Urothelium cell line (cell line): ENCODE measurements at places on chromosomes 6 and 20.

- no peak for DNase-seq
Observed at GRCh38 chr6:112049026-112049799, 4.7 kb upstream of the CCN6 start.

GRCh38 chr6:37539171-37540028 is 39.7 kb upstream of the CCDC167 start:
- no peak for DNase-seq

DNA sequence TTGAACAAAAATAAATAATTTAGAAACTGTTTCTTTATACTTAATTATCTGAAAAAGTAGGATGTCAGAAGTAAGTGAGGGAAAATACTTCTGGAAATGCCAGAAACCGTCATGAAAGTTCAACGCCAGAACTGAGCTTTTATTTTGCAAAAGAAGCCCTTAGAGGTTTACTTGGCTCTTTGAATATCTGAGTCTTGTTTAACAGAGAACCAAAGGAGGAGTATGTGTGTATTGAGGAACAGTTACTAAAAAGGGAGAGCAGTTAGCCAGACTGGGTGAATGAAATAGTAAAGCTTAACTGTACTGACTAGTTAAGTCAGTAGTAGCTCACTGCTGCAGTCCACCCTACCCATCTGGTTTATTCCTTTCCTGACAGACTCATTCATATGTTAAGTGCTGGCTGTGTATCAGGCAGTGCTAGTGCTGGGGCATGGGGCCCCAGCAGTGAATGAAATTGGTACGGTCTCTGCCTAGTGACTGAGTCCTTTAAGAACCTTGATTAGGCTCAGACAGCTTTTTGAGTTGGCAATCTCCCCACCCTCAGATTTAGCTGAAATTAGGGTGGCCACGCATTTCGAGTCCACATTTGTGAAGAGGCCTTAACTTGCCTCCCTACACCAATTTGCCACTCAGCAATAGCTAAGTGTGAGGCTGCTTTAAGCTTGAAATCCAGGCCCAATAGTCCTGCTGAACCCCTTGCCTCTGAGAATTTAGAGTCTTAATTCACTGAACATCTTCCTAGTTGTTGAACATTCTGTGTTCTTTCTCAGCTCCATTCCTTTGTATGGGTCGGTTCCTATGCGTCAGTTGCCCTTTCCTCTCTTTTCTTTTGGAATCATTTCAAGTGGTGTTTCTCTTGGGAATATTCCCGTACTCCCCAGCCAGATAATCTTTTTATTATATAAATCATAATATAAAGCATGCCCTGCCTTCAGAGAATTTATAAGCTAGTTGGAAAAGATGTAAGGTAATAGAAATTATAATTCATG is 20.2 kb downstream of the MAP3K4 start:
- no peak for DNase-seq

DNA sequence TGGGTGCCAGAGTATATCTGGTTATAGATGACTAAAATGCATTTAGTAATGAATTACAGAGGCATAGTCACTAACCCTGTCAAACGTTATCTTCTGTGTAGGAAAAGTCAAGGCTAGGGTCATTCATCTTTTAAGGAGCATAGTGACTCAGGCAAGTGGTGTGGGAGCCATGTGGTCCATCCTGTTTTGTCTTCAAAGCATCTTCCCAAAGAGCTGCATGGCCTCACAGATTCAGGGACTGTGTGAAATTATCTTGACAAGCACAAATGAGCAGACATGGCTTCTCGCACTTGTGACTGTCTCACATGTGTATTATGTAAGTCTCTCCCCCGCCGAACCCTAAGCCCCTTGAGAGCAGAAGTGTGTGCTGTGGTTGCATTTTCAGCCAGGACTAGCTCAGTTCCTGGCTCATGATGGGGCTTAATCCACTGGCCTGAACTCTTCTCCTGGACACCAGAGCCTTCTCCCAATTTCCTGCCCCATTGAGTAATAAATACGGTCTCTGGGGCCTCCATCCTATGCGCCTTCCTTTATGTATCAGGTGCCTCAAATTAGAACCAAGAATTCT is 769.1 kb downstream of the QKI start:
- DNase-seq, result no peak

DNA sequence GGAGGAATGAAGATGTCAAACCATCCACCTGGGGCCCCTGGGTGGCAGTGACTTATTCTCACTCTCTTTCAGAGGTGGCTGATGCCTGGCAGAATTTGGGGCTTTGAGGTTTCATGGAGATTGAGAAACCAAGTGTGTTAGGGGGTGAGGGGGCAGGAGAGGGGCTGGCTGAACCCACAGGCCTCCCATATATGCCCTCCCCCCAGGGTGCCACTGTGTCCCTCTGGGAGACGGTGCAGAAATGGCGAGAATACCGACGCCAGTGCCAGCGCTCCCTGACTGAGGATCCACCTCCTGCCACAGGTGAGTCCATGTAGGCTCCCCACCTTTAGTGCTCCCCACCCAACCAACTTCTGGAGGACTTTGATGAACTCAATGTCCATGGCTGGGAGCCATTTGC is 7.6 kb downstream of the GLP1R start:
- no peak for DNase-seq

DNA sequence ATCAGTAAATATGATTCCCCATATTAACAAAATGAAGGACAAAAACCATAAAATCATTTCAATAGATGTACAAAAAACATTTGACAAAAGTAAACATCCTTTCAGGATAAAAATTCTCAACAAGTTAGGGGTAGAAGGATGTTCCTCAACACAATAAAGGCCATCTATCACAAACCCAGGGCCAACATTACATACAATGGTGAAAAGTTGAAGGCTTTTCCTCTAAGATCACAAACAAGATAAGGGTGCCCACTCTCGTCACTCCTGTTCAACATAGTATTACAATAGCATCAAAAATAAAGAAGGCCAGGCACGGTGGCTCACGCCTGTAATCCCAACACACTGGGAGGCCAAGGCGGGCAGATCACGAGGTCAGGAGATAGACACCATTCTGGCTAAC is 22.6 kb upstream of the ASF1A start:
- DNase-seq, result no peak

- no peak for DNase-seq
Observed at GRCh38 chr6:14123386-14124111, 6.0 kb downstream of the CD83 start.

DNA sequence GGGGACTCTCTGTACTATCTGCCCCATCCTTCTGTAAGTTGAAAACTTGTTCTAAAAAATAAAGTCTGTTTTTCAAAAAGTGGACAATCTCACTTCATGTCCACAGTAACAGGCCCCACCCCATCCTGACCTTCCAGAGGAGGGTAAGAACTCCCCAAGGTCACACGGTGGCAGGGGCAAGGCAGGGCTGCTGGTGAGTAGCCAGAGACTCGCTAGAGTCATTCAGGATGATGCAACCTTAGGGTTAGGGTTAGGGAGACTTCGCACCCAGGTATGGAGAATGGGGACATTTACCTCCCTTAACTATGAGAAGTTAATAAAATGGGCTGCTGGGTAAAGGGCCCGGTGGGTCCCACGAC is 15.4 kb downstream of the PEDS1 start:
- DNase-seq, result no peak
